ENCODE measurements at places on chromosomes 2 and 18. TPM values are rescaled to one million over a fixed set of nuclear protein-coding genes. Genes with fewer than 3 reads are reported as not detected.

Gene KCNG2
- not detected for total RNA-seq

Gene LIPG
- total RNA-seq: 0.59 TPM

Gene KIF5C
- 12.9 TPM for total RNA-seq

Gene BOLA3
- 91.2 TPM for total RNA-seq

Gene SLC19A3
- not detected for total RNA-seq

Gene ANKRD30BL
- not detected for total RNA-seq

Gene PDCL3
- total RNA-seq: 42.5 TPM

Gene KDSR
- 76.1 TPM for total RNA-seq

Gene TMEM182
- 4.1 TPM for total RNA-seq

Gene CCDC85A
- not detected for total RNA-seq

Gene TSHZ1
- total RNA-seq: 11.5 TPM

Gene NEU4
- 3.2 TPM for total RNA-seq

Gene RAPGEF4
- total RNA-seq: 0.92 TPM

Gene MTCL1
- 0.50 TPM for total RNA-seq

Gene WIPF1
- total RNA-seq: 287 TPM

Gene SLC35F5
- 39.6 TPM for total RNA-seq
